Right ventricle myocardium superior (tissue), 1 donor: ENCODE measurements at places on chromosomes 7 and 10.

DNA sequence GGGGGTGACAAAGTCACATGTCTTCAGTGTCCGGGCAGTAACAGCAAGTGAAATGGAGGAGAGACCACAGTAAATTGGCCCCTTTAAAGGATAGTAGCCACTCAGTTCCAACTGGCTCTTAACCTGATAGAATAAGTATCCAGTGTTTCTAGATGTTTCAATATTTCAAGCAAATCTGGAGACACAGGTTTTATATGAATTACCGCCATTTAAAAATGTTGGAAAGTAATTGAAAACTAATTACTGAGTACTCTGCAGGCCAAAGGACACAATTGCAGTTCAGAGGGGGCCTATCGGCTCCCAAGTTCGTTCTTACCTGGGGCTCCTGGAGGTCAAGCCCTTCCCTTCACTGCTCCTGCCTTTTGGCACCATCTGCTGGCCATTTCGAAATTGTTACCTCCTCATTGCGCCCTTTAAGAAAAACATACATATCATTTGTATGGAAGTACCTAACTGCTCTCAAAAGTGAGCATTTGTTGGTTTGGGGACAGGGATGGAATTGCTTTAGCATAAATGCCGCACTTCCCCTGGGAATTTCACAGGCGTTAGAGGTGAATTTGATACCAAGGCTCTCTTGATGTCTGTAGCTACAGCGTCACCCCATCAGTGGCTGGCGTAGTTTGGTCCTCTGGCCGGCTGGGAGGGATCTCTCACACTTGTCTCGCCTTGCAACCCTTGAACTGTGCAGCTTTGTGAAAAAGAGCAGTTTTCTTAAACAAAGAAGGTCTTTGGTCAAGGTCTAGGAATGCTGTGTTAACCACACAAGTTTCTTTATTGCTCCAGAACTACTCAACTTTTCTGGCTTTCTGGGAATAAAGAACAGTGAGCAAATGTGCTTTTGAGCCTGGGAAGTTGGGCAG lies 220.0 kb downstream of the ARHGAP21 start:
- DNase-seq, result no peak

- no peak for DNase-seq
Measured at GRCh38 chr10:6123532-6123931, 34.7 kb downstream of the RBM17 start.

GRCh38 chr10:110181451-110181850 lies 26.0 kb upstream of the MXI1 start:
- DNase-seq, result no peak

- DNase-seq, result no peak
Measured at GRCh38 chr7:65809259-65809981, 63.5 kb upstream of the VKORC1L1 start.

DNA sequence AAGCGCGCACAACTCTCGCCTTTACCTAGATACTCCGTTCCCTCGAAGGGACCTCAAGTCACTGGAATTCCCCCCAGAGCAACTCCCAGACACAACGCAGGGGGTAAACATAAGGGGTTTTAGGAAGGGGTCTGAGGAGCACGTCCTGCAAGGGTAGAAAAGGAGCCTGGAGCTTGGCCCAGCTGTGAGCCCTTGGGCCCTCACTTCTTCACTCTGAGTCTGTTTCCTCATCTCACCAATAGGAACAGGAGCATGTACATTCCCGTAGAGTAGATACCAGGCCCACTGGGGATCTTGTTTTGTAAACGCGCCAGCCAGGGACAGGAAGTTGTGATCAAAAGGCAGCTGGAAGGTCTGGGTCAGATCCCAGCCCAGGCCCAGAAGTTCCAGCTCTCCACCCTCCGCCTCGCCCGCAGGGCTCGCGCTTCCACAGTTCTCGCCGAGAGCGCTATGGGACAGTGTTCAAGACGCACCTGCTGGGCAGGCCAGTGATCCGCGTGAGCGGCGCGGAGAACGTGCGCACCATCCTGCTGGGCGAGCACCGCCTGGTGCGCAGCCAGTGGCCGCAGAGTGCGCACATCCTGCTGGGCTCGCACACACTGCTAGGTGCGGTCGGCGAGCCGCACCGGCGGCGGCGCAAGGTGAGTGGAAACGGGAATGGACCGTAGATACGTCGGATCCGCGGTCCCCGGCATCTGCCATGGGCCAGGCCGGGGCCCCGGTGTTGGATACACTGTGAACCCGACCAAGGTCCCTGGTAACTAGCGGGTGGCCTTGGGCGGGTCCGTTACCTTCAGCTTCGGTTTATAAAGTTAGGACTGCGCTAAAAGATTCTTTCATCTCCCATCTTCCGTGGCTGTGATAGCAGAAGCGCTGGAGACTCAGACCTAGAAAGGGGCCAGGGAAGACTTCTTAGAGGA lies 1.3 kb downstream of the CYP26C1 start:
- DNase-seq, result no peak

- DNase-seq, result no peak
Measured at GRCh38 chr7:27189997-27190748, 5.1 kb upstream of the HOXA11 start.

- peak; percentile 71 for DNase-seq
Measured at GRCh38 chr10:125057158-125058001, 103.0 kb downstream of the CTBP2 start.

DNA sequence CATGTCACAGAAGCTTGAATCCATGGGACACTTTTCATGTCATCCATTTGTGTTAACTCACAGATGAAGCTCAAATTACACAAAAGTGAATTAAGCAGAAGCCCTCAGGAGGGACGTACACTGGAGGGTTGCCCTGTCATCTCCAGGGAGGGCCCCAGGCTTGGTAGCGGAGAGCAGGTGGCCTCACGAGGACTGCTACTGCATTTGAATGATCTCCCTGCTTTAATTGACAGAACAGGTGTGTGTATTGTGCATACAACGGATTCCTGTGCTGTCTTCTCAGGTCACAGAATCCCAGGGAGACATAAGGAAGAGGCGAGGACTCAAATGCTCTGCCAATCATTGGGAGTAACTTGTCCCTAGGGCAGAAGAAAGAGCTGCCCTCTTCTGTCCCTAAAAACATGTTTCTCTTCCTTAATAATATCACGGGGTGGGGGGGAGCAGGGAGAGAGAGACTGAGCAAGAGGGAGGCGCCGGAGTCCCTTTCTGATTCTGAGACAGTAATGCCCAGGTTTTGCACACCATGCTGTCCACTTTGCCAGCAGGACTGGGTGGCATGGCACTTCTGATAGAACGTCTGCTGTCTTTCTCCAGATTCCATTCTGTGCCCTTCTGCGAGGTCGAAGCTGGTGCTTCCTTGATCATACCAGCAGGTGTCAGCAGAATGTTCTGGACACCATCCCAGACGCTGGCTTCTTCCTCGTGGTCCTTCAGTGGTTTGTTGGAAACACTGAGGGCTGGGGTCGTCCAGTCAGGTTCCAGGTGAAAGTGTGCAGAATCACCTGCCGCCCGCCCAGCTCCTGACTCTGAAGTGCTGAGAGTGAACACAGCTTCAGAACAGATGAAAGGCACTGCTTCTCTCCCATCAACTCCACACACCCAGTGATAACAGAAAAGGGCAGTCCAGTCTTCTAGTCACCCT lies 26.2 kb upstream of the RASGEF1A start:
- DNase-seq, result peak; percentile 56

GRCh38 chr7:13702251-13702650 lies 287.2 kb downstream of the ETV1 start:
- no peak for DNase-seq

DNA sequence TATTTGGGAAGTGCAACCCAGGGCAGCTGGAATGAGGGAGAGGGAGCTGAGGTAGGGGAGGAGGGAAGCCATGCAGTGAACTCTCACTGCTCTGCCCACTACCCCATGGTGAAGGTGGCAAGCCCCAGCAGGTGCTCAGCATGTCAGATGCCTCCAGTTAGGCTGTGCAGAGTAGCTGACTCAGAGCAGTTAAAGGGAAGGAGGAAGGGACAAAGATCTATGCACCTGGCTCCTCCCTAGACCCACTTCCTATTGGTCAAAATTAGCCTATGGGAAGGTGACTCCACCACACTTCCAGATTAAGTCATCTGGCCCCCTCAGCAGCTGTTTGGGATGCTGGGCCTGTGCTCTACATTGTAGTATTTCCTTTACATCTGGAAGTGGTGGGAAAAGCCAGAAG lies 125.7 kb upstream of the MTPN start:
- DNase-seq, result no peak

GRCh38 chr7:147547252-147547897 lies 1043.2 kb upstream of the C7orf33 start:
- no peak for DNase-seq

- DNase-seq, result no peak
Measured at GRCh38 chr7:110119883-110120581, 970.9 kb upstream of the LRRN3 start.

GRCh38 chr7:8387551-8388256 lies 45.7 kb upstream of the NXPH1 start:
- no peak for DNase-seq

- DNase-seq, result peak; percentile 87
Measured at GRCh38 chr7:107579885-107580715, at the start of gene BCAP29. Gene BCAP29, plus strand, starts transcription at chr7:107580246. Its CDS starts 527 bp downstream, at chr7:107580773.

GRCh38 chr10:49344840-49345239 lies 45.9 kb downstream of the C10orf71 start:
- DNase-seq, result no peak

DNA sequence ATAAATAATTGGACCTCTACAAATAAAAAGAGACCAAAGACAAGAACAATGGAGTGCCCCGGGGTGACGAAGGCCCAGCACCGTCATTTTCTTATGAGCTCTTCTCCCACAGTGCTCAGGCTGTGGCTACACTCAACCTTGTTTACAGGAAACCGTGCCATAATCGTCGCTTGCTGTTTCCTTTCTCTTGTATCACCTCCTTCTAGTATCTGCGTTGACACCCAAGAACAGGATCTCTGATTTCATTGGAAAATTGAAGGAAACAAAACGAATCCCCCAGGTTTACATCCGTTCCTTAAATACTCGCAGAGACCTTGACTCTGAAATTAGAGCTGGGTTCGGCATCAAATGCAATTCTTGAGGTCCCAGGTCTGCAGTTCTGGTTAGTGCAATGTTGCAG lies 1.7 kb upstream of the IGFBP3 start:
- DNase-seq, result no peak

GRCh38 chr7:105815576-105815975 lies 60.8 kb downstream of the ATXN7L1 start:
- no peak for DNase-seq

- DNase-seq, result no peak
Measured at GRCh38 chr7:131365838-131366237, 38.2 kb downstream of the MKLN1 start.

GRCh38 chr10:73881221-73881919 lies 7.0 kb upstream of the CAMK2G start:
- no peak for DNase-seq

- no peak for DNase-seq
Measured at GRCh38 chr7:28981161-28981465, 23.0 kb upstream of the TRIL start.

DNA sequence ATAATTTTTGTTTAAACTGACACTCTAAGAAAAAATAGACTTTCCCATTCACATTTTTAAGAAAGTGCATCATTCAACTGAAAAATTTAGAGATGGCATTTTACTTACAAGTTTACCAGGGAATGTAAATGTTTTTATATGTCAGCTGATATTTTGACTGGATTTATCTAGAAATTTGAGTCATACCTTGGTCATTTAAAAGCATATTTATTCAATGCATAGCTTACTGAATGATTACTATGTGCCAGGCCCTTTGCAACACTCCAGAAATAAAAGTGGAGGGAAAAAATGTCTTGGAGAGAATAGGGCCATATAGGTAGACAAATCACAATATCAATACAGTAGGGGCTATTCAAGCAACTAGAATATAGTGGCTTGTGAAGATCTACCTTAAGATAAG lies 98.4 kb upstream of the FAM3C start:
- no peak for DNase-seq

- no peak for DNase-seq
Measured at GRCh38 chr10:81730891-81731290, 144.1 kb upstream of the NRG3 start.

GRCh38 chr10:25304606-25305005 lies 129.8 kb downstream of the GPR158 start:
- DNase-seq, result no peak

DNA sequence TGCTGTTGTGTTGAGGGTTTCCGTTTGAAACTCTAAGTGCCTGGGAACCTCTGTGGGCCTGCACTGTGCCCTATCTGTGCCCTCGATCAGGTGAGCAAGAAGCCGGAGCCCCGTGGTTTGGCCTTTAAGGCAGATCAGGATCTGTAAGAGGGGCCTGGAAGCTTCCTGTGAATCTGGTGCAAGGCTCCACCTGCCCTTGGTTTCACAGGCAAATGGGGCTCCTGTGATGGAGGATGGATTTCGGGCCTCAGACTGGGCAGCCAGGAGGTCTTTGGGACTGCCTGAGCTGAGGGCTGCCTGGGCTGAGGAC lies 21.6 kb downstream of the SCART1 start:
- no peak for DNase-seq

DNA sequence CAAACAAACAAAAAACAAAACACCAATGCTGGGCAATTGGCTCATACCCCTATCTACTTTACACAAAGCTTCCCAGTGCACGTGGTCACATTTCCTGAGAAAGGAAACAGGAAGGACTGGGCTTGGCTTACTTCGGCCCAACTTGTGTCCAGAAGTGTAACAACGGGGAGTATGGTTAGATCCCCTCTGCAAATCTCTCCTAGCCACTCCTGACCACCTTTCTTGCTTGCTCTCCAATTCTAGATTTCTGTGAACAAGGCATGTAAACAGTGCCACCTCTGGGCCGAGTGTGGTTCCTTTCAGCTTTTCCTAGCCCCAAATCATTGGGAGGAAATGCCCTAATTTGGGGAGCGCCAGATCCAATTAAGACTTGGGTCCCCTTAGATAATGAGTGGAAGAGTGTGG lies 21.0 kb upstream of the FRAT2 start:
- no peak for DNase-seq

DNA sequence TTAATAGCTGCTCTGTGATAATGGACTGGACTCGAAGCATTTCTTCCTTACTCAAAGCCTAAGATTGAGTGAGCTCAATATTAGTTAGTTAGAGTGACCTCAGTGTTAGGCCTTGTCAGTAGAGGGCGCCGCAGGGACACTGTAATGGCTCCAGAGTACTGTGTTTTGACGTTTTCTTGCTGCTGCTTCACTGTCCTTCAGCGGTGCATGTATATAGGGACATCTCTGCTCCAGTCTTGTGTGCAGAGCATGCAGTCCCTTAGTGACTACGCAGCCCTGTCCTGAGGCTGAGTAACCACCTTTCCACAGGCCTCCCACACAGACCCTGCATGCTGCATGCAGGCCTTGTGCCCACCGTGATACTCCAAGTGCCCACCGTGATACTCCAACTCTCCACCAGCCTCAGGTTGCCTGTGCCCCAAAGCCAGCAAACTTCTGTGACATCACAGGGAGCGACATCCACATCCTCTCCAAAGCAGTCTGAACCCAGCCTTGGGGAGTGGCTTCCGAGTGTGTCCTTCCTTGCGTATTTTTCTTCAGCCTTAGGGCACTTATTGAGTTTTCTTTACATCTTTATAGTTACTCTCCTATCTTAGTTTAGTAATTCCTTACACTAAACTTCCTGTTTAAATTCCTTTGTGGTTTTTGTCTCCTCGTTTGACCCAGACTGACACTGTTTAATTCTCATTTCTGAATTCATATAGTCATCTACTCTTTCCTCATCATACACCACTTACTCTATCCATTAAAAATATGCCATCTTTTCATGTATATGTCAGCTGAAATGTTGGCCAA lies 118.2 kb downstream of the JAZF1 start:
- DNase-seq, result peak; percentile 83
